ENCODE measurements at places on chromosomes 1 and 21.

DNA sequence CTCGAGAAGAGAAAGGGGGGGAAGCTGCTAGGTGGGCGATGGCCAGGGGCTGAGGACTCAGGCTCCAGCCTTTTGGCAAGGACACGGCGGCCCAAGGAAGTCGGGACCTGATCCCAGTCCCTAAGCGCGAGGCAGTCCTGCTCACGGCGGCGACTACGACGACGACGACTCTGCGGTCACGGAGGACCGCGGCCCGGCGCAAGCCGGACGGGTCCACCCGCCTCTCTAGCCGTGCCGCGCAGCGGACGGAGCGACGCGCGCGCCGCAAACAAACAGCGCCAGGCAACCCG, 401 bp downstream of the WNT9A start:
- DNase-seq: no peak

DNA sequence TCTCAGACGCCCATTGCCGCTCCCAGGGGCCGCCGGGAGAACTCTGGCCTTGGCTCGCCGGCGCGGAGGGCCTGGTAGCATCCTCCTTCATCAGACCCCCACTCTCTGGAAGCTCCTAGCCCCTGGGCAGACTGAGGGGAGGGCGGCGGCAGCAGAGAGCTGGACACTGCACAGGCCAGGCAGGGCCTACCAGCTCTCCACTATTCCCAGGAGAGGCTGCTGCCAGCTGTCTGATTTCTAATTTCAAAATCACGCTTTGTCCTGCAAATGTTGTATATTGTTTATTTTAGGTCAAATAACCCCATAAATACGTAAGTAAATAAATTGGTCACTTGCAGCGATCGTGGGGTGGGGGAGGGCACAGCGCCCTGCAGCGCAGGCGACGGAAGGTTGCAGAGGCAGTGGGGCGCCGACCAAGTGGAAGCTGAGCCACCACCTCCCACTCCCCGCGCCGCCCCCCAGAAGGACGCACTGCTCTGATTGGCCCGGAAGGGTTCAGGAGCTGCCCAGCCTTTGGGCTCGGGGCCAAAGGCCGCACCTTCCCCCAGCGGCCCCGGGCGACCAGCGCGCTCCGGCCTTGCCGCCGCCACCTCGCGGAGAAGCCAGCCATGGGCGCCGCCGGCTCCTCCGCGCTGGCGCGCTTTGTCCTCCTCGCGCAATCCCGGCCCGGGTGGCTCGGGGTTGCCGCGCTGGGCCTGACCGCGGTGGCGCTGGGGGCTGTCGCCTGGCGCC, at the start of gene MTARC1:
Gene MTARC1 (plus strand): TSS at position 577 of the 732 bp plus-strand sequence. CDS start 32 bp downstream, at position 609.
- DNase-seq: no peak

DNA sequence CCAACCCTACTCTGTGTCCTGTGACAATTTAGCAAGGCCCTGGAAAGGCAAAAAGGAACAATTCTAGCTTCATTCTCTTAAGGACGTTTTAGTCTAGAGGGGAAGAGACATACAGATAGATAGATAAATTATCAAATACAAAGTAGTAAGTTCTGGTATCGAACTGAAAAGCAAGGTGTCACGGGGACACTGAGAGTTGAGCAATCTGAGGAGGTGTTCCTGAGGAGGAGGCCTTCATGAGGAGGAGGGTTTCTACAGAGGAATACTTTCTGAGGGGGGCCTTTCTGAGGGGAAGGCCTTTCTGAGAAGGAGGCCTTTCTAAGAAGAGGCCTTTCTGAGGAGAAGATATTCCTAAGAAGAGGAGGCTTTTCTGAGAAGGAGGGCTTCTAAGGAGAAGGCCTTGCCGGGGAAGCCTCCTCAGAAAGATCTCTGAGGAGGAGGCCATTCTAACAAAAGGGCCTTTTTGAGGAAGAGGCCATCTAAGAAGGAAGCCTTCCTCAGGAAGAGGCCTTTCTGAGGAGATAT, 155.9 kb upstream of the COA6 start:
- no peak for DNase-seq

DNA sequence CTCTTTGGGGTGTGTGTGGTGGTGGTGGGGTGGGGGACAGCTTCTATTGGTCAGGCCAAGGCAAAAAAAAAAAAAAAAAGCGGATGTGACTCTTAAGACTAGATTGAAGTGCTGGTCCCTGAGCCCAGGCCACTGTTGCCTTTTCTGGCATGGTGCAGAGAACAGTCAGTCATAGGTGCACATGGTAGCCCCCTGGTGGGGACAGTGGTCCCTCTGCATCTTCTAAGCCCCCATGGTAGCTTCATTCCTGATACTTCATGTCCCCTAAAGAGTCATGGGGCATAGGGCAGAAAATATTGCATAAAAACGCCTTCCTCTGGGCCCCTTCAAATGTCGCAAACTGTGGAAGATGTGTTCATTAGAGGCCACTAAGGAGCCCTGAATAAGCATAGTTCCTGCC, 371.8 kb downstream of the NPHP4 start:
- DNase-seq: no peak

- DNase-seq: no peak
Observed at GRCh38 chr1:26970810-26971209, 10.5 kb upstream of the KDF1 start.

DNA sequence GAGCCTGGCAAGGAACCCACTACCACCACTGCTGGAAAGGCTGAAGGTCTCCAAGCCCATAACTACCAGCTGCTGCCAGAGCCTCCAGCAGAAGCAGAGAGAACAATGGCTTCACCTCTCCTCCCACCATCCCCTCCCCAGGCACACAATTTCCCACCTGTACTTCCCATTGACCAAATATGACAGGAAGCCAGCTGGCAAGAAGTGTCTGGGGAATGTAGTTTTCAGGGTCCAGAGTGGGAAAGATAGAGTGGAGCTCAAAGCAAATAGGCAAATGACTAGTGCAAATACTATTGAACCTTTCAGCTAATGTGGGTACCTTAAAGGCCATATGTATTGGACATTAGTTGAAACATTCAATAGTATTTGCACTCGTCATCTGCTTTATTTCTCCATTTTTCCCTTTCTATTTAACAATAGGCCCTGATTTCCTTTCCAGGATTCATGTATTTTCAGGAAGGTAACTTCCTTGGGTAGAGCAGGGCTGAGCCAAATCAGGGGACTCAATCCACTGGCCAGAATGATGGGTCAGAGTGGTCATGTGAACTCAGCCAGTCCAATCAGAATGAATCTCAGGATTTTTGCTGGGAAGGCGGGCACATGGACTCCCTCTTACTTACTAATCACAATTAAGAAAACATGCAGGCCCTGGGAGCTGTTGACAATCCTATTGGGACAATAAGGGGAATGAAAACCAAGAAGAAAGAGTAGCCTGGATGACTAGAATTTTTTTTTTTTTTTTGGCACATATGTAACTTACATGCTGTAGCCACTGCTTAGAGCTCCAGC, 12.1 kb upstream of the NFYC start:
- DNase-seq: no peak

GRCh38 chr21:19123525-19123924, 719.9 kb upstream of the TMPRSS15 start:
- no peak for DNase-seq

GRCh38 chr1:112237983-112238545, 157.9 kb upstream of the CTTNBP2NL start:
- DNase-seq: no peak

- peak; percentile 37 for DNase-seq
Observed at GRCh38 chr1:18955441-18956192, 859 bp downstream of the IFFO2 start.

- DNase-seq: no peak
Observed at GRCh38 chr1:1204998-1205768, 1.2 kb downstream of the TNFRSF18 start.

- DNase-seq: no peak
Observed at GRCh38 chr1:77412069-77412819, 130.4 kb downstream of the AK5 start.

DNA sequence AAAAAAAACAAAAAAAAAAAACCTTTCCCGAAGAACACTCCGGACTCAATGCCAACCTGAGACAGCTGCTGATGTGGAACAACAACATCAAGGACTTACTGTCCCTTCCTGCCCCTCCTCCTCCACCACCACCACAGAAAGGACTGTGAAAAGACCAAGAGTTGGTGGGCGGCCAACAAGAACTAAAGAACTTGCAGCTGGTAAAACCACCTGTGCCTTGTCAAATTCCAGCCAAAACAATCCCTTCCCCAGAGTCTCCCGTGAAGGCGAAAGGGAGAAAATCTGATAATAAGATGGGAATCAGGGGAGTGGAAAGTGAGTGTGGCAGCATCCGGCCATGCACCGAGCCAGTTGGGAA, 88.9 kb downstream of the PROX1 start:
- no peak for DNase-seq
